T-cell (primary cell): ENCODE measurements at places on chromosomes 3 and 15. TPM values are rescaled to one million over a fixed set of nuclear protein-coding genes. Genes with fewer than 3 reads are reported as not detected.

DNA sequence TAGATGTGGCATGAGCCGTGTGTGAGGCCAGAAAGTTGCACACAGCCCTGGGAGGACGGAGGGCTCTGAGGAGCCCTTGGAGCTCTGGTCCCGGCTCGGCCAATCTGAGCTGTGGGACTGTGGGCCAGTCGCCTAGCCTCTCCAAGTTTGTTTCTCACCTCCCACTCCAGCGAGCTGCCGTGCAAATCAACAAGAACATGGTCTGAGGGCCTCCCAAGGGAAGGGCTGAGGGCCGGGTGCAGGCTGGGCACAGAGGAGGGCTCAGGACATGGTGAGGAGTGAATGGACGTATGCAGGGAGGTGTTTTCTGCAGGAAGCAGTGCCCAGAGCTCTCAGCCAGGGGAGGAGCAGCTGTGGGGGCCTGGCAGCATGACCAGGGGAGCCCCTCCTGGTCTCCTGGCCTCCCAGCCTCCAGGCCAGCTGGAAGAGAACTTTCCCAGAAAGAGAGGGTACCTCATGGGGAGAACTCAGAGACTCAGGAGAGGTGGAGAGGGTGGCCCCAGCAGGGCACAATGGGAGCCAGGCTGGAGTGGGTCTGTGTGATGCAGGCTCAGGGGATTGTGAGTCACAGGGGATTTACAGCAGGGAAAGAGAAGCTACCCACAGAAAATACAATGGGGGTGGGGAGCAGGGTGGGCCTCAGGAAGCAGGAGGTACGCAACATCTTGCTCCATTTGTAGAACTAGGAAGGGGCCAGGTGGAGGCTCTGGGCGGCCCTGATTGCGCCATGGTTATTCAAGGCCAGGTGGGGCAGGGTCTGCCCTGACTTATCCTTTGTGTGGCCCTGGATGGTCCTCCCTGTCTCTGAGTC lies 24.8 kb downstream of the PSTPIP1 start:
- H3K36me3 ChIP-seq = peaks cover 9% of the 10 kb centered on the region
- H3K27me3 ChIP-seq = no peaks in the 10 kb centered on the region
- peak overlapping the region; percentile 76 for H3K27ac ChIP-seq

- peaks cover 10% of the 10 kb centered on the region for H3K36me3 ChIP-seq
- peaks cover 54% of the 10 kb centered on the region for H3K4me1 ChIP-seq
- no peak for DNase-seq
Observed at GRCh38 chr3:71072287-71072686, 511.2 kb downstream of the FOXP1 start.

- DNase-seq = no peak
- H3K27me3 ChIP-seq = no peaks in the 10 kb centered on the region
- H3K4me3 ChIP-seq = no peak overlapping the region
- no peak overlapping the region for H3K27ac ChIP-seq
- no peaks in the 10 kb centered on the region for H3K36me3 ChIP-seq
Observed at GRCh38 chr3:4703054-4703480, 209.9 kb downstream of the ITPR1 start.

PARP15 gene
- total RNA-seq = 39.8 TPM
